Thoracic aorta (tissue), 2 donors: ENCODE measurements at places on chromosomes 2 and 18. TPM values are rescaled to one million over a fixed set of nuclear protein-coding genes. Genes with fewer than 3 reads are reported as not detected.

Gene ATOH8
- total RNA-seq = 78.4 TPM

Gene SULT1C2
- total RNA-seq = 16.6 TPM

Gene MPP4
- 5.5 TPM for total RNA-seq

Gene SULT1C4
- total RNA-seq = 2.8 TPM

Gene NEU2
- not detected for total RNA-seq

Gene CELF4
- not detected for total RNA-seq

Gene TMBIM1
- total RNA-seq = 369 TPM

Gene ACMSD
- total RNA-seq = not detected

Gene XDH
- not detected for total RNA-seq

Gene MSTN
- total RNA-seq = 0.27 TPM

Gene AOX1
- total RNA-seq = 56.1 TPM

Gene CLIP4
- total RNA-seq = 54.0 TPM

Gene SKOR2
- total RNA-seq = not detected

Gene PLGLB2
- 4.9 TPM for total RNA-seq

Gene DNAJC5G
- 0.68 TPM for total RNA-seq

Gene GNLY
- 8.5 TPM for total RNA-seq

Gene C2orf78
- not detected for total RNA-seq

Gene FBXO48
- 0.41 TPM for total RNA-seq

Gene EVX2
- total RNA-seq = not detected

Gene DAPL1
- not detected for total RNA-seq

Gene ARMC9
- total RNA-seq = 103 TPM

Gene ATP6V1B1
- 4.4 TPM for total RNA-seq

Gene TRIM43
- not detected for total RNA-seq

Gene PSMA8
- not detected for total RNA-seq

Gene PRKAG3
- not detected for total RNA-seq

Gene USP34
- total RNA-seq = 88.0 TPM
